ENCODE measurements at places on chromosomes 16 and 17.

DNA sequence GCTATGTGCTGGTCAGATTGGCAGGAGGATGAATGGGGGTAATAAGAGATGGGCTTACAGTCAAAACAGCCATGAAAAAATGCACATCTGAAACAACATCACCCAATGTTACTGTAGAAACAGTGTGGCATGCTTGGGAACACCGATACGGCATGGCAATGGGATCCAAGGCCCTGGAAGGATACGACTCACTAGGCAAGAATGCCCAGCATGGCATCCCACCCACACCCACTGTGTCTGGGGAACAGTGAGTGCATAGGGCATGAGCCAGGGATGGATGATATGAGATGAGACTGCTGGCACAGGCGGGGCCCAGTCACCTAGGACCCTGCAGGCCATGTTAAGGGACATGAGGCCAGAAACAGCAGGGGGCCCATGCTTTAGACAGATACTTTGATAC lies 11.5 kb downstream of the TRIM25 start:
- no peak for DNase-seq

DNA sequence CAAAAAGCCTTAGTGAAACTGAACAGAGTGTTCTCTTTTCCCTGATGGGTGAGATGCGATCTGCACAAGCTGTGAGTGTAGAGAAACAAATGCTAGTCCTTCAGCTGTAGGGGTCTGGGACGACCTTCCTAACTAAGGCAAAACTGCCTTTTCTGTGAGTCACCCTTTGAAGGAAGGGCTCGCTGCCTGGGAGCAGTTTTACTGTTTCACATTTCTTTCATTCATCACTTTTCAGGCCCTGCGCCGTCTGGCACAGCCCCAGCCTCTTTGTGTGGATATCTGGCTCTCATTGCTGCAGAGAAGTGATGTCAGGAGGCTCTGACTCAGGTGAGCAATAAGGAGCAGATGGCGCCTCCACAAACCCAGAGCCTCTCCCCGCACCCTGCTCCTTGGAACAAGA lies 57.4 kb downstream of the HS3ST3A1 start:
- no peak for DNase-seq

- no peak for DNase-seq
These were observed 28.8 kb upstream of the ACSF3 start for GRCh38 chr16:89064606-89065457.

- DNase-seq, result no peak
These were observed 35.6 kb downstream of the PRKCA start for GRCh38 chr17:66337866-66338485.

- no peak for DNase-seq
These were observed 1.2 kb downstream of the USP7 start for GRCh38 chr16:8962393-8963009.

DNA sequence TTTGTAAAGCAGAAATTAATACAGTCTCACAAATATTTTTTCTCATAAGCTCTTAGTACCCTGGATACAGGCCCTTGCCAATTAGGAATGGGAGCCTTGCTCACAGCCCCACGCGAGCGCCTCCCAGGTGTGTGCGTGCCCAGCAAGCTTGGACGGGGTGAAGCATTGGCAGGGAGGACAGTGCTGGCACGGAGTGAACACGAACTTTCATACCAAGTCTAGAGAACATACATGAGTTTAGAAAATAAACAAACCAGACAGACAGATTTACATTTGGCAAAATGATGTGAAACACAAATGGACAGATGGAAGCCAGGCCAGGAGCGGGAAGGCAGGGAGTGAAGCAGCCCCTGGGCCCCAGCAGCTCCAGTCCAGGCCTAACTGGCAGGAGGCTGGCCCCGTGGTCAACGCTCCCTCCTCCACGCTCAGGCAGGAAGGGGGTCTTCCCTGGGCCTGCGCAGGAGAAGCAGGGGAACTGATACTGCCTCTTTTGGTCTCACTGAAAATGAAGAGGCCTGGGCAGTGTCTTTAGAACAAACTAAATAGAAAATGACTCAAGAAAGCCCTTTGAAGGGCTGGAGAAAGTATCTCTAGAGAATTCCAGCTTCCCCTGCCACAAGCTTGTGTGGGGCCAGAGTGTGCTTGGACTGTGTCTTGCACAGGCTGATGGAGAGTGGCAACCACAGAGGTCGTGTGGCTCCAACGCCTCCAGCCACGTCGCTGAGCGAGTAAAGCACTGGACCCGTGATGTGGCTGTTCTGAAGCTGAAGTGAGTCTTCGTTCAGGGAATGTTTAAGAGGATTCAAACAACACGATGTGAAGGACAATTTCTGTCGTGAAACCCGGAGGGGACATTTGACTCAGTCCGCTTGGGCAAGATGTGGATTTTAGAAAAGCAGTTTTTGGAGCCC lies 9.9 kb upstream of the FOXJ1 start:
- DNase-seq, result no peak

DNA sequence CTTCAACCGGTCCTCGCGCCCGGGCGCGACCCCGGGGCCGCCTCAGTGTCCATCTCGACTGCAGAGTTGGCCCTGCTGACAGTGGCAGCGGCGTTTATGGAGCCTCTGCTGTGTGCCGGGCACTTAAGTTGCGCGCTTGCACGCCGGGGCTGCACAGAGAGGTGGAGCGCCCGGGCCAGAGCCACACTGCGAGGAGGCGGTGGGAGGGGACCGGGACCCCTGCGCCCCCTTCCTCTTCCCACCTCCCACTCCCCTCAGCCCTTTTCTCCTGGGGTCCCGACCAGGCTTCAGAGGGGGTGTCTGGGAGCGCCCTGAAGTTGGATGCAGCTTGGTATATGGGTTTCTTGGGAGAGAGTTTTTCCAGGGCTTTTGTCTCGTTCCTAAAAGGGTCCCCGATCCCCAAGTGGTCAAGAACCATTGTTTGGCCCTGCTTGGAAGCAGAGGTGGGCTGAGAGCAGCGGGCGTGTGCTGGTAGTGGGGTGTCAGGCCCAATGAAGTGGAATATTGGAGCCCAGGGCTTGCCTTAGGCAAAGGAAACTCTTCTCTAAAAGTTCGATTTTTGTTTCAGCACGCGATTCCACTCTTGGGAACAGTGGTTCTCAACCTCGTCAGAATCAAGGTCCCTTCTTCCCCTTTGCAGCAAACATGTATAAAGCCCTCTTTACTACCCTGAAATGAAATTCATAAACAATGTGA lies 605 bp downstream of the MRTFB start:
- DNase-seq, result no peak

DNA sequence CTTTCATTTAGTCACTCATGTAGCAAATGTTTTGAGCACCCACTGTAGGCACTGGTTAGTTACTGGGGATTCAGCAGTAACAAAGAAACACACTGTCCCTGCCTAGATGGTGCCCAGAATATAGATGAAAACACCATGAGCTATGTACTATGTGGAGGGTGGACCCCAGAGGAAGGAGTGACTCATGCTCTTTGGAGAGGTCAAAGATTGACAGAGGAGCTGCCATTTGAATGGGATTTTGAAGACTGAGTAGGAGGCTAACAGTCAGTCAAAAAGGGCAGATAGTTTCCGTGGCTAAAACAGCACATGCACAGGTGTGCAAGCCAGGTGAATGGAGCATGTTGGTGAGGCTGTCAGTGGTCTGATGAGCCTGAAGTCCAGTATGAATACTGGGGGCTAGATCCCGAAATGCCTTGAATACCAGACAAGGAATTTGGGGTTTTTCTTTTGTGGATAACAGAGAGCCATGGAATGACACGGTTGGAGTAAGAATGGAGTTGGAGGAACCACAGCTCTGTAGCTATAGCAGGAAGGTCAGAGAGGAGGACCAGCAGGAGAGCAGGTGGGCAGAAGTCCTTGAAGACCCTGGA lies 6.1 kb downstream of the IL21R start:
- no peak for DNase-seq

GRCh38 chr16:52832771-52833170 lies 219.9 kb downstream of the CHD9NB start:
- no peak for DNase-seq

GRCh38 chr17:16941072-16942036 lies 30.6 kb downstream of the TNFRSF13B start:
- DNase-seq, result no peak

GRCh38 chr17:33169580-33170285 lies 123.4 kb downstream of the ASIC2 start:
- DNase-seq, result no peak

DNA sequence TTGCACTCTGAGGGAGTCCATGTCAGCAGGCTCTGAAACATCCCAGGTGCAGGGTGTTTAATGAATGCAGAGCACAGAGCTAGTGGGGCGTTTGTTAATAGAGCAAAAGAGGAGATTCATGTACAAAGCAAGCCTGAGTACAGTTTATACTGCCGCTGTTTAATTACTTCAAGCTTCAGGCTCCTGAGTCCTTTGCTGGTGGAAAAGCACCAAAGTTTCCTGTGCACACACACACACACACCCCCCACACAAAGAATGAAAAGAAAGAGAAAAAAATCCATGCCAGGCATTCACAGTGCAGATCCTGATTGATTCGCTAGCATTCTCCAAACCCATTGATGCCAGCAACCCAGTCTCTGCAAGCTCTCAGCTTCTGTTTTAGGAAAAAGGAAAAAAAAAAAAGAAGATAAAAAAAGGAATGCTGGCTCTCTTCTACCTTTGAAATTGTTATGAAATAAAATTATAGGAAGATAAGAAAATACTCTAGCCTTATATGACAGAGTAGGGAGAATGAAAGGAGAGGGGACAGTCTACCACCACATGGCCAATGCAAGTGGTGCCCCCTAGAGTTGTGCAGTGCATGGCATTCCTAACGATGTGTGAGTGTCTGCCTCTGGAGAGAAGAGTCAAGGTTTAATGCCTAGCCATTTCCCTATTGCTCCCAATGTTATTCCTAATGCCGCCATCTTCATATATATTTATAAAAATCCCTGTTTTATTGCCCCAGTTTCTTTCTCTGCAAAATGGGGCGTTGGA lies 216.5 kb downstream of the TMEM114 start:
- DNase-seq, result no peak

DNA sequence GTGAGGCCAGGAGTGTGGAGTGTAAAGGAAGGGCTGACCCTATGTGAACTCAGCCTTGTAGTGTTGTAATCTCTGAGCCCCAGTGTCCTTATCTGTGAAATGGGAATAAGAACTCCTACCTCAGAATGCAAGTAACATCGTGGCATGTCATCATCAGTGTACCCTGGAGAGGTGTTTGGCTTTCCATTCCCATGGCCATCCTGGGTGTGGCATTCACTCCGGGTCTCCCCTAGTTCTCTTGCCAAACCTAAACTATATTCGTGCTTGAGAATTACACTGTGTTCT lies 1.9 kb downstream of the NXPH3 start:
- no peak for DNase-seq

DNA sequence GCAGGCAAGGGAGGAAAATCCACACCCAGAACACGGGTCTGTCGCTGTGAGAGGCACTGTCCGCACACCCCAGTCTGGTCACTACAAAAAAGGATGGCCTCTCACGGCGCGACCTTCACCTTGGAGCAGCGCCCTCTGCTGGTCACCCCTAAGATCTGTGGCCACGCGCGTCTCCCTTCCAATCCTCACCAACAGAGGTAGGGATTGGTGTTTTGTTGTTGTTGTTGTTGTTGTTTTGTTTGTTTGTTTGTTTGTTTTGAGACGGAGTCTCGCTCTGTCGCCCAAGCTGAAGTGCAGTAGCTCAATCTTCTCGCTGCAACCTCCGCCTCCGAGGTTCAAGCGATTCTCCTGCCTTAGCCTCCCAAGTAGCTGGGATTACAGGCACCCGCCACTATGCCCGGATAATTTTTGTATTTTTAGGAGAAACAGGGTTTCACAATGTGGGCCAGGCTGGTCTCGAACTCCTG lies 15.0 kb upstream of the C17orf58 start:
- no peak for DNase-seq

DNA sequence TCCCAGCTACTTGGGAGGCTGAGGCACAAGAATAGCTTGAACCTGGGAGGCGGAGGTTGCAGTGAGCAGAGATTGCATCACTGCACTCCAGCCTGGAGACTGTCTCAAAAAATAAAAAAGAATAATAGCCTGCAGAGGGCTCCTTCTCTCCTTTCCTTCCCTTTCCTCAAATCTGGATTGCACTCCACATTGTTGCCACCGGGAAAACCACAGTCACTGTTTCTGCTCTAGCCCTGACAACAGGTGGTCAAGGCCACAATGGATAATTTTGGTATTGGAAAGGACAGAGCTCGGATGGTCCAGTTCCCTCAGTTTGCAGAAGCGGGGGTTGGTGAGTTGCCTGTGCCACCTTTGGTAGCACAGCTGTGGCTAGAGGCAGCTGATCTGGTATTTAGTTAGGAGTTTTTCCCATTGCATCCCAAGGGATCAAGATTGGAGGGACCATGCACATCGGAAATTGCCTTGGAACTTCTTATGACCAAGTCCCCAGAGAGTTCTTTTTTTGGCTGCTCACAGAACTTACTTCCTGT lies 44.7 kb upstream of the PRSS54 start:
- no peak for DNase-seq

- DNase-seq, result no peak
These were observed 63.9 kb upstream of the CNEP1R1 start for GRCh38 chr16:49961089-49961488.

GRCh38 chr17:74478420-74479100 lies 12.1 kb downstream of the CD300A start:
- DNase-seq, result no peak
